EH (cell line): ENCODE measurements at places on chromosomes 1 and 21.

DNA sequence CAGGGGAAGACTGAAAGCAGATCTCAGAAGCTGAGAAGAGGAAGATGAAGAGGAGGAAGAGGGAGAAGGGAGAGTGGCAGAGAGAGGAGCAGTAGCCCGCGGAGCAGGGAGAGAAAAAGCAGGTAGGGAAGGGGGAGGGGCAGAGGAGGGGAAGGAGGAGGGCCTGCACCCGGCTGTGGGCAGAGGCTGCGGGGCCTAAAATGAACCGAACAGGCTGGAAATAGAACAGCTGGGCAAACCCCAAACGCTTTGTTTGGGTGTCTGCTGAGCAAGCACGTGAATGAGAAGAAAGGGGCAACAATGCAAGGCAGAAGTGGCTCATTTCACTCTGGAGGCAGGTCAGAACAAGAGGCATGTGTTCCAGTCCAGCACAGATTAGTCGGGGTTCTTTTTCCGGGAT lies 33.5 kb downstream of the KCNC4 start:
- DNase-seq = no peak

DNA sequence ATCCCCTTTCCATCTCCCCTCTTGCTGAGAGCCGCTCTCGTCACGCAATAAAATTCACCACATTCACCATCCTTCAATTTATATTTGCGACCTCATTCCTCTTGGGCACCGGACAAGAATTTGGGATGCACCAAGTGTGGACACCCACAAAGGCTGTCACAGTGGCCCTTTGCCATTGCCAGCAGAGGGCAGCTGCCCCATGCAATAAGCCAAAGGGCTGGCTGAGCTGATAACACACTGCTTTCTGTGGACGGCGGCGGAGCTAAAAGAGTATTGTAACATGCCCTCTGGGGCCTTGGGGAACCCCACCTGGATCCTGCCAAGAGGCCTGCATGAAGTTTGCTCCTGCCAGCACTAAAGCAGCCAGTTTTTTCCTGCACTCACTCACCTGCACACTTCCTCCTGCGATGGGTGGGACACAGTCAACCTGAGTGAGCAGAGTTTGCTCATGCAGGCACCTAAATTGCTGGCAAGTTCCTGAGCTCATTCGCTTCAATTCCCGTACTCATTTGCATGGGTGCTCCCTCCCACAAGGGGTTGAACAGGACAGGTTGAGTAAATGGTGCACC lies 792.3 kb upstream of the ADAMTS5 start:
- peak; percentile 31 for DNase-seq

DNA sequence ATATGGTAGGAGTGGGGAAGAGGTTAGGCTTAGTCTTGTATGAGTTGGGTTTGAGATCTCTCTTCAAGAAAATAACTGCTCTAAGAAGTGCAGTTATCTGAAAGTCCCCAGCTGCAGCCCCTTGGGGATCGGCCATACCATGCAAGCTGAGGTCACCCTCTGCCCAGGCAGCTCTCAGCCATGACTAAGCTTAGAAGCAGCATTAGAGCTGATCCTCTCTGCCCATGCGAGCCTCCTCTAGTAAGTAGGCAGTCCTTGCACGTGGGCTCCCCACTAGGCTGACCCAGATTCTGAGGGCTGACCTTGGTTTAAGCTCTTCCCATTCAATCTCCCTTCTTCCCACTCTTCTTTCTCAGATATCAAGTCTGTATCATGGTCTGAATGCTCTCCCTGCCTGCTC lies 121.0 kb upstream of the UBE2U start:
- peak; percentile 41 for DNase-seq

- DNase-seq = no peak
Observed at GRCh38 chr1:93800856-93801255, 78.2 kb downstream of the DNTTIP2 start.

DNA sequence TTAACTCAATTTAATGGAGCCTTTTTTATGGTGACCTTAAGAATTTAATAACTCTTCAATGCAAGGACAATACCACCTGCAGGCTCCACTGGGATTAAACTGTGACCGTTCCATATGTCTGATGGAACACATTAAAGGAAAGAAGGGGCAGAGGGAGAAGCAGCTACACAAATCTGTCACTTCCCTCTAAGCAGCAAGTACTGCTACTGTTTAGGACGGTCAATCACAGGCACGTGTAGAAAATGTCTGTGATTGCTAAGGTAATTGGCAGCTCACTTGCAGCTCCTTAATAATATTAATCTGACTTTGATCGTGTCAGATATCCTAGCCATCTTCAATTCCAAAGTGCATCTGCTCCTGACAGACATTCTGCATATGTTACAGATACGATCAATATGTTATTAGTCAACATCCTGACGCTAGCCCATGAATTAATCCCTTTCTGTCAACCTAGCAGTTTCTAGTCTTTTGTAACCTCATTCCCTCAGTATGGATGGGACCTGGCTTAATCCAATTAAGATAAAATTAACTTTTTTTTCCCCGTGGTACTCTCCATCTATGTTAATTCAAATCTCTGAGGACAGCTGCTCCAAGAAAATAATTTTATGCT lies 1012.4 kb downstream of the AMY1C start:
- DNase-seq = no peak

GRCh38 chr1:17576519-17576853 lies 37.0 kb downstream of the ARHGEF10L start:
- no peak for DNase-seq

GRCh38 chr1:44717156-44717555 lies 13.8 kb downstream of the RNU5D-1 start:
- DNase-seq = no peak

DNA sequence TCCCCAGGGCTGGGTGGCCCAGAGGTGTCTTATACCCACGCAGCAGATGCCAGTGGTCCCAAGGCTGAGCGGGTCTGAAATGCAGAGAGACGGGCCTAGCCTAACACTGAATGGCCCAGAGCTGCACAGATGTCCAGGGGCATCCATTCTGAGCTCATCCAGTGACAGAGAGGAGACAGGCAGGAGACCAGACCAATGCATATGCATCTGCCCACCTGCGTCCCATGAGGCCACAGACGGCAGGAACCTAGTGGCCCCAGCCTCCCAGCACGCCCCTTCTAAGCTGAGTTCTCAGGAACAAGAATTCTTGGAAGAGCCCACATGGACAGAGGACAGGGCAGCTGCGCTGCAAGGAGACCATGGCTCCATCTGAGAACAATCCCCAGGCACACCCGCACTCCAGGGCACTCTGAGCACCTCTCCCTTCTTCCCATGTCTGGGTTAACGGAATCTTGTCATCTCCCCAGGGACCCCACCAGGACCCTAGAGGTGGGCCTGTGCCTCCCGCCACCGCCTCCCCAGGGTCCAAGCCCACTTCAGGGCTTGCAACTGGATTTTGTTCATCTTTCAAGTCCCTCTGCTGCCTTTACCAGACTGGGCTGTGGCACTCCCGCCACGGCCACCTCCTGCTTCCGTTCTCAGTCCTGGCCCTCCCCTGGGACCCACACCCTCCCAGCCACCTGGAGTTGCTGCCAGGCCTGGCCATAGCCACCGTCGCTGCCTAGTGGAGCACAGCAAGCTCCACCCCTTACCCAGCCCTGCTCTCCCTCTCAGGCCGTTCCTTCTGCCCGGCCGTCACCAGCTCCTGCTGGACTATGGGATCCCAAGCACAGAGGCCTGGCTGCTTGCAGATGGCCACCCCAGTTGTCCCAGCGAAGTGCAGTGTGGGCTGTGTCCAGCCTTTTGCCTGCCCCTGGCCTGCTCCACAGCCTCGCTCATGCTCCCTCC lies 3.3 kb downstream of the WNT3A start:
- no peak for DNase-seq

DNA sequence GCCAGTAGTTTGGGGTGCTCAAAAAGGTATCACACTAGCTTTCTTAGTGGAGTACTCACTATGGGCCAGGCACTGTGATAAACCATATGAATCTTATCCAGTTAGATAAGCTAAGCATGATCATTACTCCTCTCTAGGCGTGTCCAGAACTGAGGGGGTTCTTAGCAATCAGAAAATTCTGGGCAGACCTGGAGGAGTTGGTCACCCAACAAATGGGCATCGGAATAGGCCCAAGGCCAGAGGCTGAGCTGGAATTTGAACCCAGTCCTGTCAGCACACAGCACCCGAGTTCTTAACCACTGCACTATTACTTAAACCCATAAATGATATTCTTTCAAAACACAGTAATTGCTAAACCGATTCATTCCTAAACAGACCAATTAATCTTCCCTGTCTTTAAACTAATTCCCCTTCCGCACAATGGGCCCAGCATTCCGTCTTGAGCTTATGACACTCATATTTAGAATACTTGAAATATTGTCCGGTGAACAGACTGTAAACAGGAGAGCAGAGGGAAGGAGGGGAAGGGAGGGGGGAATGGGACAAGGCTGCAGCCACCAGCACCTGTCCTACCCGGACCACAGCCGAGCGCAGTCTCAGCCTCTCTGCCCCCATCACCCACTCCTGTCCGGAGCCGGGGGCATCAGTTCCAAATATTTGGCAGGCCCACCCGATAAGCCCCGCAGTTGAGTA lies 113.0 kb upstream of the GADD45A start:
- no peak for DNase-seq

GRCh38 chr1:200266871-200267270 lies 143.0 kb downstream of the ZNF281 start:
- no peak for DNase-seq

DNA sequence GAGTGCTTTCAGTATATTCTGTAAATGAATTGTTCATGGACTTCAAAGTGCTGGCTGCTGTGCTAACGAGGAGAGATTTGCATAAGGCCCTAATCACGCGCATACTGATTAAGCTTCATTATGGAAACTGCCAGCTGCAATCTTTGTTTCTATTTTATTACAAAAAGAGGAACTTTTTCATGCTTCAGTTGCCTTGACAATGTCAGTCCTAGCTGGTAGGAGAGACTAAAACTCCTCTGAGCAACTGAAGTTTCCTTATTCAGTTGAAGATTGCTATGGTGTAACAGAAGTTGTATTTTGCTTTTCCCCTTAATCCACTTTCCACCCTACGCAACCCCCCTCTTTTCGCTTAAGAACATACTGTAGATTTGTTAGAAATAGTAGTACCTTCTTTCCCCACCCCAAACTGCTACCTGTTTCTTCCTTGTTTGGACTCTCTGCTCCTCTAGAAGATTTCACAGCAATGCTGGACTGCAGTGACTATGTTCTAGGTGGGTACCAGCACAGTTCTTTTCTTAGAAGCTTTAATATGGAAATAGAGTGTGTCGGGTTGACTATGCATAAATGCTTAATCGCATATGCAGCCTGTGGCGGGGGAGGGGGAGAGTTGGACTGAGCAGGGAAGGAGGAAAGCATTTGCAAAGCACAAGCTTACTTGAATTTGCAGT lies 108.3 kb downstream of the POU2F1 start:
- no peak for DNase-seq

DNA sequence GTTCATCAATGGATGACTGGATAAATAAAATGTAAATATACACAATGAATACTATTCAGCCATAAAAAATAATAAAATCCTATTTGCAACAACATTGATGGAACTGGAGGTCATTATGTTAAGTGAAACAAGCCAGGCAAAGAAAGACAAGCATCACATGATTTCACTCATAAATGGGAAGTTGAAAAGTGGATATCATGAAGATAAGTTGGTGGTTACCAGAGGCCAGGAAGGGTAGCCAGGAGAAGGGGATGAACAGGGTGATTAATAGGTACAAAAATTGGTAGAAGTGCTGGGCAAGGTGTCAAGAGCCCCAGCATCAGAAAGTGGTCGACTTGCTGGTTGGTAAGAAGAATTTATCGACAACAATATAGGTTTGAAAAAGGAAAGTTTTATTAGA lies 1.3 kb upstream of the PARK7 start:
- no peak for DNase-seq

DNA sequence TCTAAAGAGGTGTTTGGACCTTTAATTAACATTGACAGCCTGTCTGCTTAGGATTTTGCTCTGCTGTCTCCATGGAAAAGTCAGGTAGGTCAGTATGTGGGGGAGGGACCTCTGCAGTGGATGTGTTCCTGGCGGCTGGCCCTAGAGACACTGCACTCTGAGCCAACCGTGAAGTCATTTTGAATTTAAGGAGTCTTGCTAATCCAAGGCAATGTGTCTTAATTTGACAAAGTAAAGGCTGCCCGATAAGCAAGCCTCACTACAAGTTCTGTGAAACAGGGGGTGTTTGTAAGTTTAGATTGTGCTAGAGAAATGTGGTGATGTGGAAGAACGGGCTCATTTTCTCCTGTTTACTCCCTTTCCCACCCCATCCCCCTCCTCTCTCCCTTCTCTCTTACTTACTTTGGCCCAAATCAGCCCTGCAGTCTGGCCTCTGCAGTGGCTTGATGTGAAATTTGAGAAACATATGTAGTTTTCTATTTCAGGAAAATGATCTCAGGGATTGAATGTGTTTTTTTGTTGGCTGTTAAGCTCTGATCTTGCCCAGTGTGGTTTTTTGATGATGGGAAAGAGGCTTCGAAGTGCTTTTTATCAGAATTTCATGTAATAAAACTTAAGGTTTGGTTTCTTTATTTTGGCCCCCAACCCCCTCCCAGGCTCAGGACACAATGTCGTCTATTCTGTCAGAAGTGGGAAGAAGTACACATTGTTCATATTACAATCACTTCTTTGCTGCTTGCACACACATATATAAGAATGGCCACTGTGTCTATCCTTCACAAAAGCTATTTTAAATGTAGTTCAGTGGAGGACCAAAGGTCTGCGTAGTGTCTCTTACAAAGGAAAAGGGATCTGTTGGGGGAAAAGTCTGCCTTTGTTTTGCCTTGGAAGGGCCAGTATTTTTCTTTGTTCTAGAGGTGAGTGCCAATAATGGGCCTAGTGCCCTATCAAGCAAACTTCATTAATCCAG lies 96.6 kb downstream of the FGGY start:
- DNase-seq = peak; percentile 82

- peak; percentile 2 for DNase-seq
Observed at GRCh38 chr1:172185211-172185610, 235.3 kb upstream of the C1orf105 start.

GRCh38 chr1:17924578-17924977 lies 169.4 kb downstream of the ACTL8 start:
- no peak for DNase-seq

DNA sequence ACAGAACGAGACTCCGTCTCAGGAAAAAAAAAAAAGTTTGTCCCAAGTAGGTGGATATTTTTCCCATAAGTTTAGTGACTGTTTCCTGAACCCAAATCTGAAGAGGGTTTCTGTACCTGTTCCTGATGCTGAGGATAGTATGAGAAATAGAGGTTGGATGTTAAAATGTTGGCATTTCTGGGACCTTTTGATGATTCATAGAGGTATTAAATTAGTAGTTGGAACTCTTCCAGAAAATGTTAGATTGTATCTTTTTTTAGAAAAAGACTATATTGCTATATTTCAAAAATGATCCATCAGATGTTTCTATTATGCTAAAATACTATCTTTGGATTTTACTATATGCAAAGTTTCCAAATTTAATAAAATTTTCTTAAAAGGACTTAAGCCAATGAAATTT lies 2.9 kb upstream of the CENPL start:
- no peak for DNase-seq

DNA sequence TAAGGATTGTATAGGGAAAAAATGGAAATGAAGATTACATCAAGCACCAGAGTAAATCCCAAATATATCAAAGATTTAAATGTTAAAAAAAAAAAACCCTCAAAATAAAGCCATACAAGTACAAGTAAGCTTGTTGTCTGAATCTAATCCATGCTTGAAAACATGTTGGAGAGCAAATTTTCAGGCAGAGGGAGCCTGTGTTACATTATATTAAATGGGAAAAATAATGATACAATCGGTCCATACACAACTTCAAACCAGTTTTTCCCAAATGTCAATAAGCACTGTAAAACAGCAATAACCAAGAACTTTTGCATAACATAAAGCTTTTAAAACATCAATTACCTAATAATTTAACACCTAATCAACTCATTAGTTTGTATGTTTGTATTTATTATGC lies 949.4 kb upstream of the ADGRL4 start:
- DNase-seq = no peak
